ENCODE measurements at places on chromosomes 1 and 21. TPM values are rescaled to one million over a fixed set of nuclear protein-coding genes. Genes with fewer than 3 reads are reported as not detected.

DNA sequence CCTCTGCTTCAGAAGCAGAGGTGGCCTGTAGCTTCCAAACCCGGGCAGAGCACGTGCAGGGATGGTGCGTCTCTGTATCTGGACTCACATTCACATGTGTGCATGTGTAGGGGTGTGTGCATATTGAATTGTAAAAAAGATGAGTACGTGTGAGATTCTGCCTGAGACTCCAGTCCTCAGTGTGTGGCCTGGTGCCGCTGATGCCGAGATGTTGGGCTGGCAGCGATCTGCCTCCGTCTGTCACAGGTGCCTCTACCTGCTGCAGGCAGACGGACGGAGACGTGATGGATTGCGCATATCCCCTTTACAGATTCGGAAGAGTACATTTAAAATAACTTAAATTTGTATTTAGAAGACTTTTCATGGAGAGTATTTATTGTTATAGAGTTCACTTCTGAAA, 53.6 kb downstream of the ADARB1 start:
- no peak for DNase-seq

MX1 gene
- 3.8 TPM for total RNA-seq

DNA sequence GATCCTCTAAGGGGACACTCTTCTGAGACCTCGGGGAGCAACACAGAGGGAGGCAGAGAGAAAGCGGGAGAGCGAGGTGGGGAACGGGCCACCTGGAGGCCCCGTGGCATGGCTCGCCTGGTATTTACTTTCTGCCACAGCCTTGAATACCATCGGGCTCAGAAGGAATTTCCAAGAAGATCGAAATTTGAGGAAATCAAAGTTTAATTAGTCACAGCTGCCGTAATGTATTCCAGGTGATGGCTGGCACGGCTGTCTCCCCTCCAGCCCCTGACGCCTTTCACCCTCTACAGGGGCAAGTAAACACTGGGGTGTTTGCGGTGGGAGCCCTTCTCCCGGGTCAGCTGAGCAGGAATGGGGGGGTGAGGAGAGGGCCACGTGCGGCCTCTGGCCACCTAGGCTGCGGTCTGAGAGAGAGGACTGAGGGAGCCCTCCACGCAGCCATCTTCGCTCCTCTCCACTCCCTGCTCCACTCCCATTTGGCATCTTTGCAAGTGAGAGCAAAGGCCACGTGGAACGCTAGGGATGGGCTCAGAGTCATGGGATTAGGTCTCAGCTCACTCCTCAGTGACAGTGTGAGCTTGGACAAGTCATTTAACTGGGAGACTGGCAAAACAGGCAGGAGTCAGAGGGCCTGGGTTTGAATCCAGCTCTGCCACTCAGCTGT, 125.2 kb downstream of the SYF2 start:
- DNase-seq = no peak

PLA2G2C gene
- total RNA-seq = not detected

DNA sequence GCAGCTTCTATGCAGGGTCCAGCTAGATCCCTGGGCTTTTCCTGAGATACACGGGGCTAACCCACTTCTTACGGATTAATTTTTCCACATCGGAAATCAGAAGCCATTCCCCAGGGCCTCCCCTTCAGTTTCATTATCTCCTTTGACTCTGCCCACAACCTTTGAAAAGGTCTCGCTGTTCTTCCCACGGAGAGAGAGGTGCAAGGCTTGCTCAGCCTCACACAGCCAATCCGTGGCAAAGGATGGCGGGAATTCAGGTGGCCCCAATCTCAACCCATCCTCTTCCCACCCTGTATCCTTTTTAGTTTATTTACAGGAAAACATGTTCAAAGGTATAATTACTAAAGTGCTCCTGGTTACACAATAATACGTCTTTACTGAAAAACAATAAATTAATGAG, 702 bp upstream of the MAPKAPK2 start:
- DNase-seq = no peak

TAS1R3 gene
- 2.4 TPM for total RNA-seq

DNA sequence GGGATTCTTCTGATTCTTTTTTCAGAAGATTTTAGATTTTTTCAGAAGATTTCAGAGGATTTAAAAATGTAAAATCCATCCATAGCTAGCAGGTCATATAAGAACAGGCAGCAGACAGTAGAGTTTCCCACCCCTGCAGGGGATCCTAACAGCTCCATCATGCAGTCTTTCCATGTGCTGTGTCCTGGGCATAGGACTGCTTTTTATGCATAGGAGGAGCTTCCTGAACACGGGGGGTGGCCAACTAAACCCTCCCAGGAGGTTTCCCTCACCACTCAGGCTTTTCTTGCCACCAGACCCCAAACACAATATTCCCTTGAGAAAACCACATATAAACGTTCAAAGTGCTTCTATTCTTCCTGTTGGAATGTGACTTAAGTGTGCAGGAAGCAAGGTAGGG, 90.1 kb upstream of the TNR start:
- DNase-seq = no peak

GRCh38 chr21:38819719-38820159, 14.0 kb downstream of the ETS2 start:
- DNase-seq = no peak

GRCh38 chr1:153613406-153613805, 469 bp upstream of the S100A16 start:
- DNase-seq = no peak

GRCh38 chr1:105087506-105087905, 1337.8 kb downstream of the AMY1C start:
- DNase-seq = no peak

DNA sequence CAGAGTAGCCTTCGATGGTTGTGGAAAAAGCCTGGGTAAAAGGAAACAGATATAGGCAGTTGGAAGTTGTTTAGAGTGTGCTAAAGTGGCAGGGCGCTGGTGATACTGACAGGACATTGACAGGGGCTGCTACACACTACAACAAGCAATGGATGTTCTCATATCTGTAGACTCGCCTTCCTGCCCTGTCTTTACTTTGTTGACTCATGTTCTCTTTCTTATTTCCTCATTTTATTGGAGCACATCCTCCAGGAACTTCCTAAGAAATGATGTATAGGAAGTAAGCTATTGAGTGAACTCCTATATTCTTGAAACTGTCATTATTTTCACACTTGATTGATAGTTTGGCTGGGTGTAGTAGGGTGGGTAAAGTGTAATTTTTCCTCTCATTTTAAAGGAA, 51.0 kb downstream of the C4BPA start:
- peak; percentile 25 for DNase-seq

RIMS3 gene
- total RNA-seq = 0.49 TPM

CA6 gene
- not detected for total RNA-seq

IQGAP3 gene
- total RNA-seq = 5.3 TPM

NIBAN1 gene
- 50.5 TPM for total RNA-seq

DNA sequence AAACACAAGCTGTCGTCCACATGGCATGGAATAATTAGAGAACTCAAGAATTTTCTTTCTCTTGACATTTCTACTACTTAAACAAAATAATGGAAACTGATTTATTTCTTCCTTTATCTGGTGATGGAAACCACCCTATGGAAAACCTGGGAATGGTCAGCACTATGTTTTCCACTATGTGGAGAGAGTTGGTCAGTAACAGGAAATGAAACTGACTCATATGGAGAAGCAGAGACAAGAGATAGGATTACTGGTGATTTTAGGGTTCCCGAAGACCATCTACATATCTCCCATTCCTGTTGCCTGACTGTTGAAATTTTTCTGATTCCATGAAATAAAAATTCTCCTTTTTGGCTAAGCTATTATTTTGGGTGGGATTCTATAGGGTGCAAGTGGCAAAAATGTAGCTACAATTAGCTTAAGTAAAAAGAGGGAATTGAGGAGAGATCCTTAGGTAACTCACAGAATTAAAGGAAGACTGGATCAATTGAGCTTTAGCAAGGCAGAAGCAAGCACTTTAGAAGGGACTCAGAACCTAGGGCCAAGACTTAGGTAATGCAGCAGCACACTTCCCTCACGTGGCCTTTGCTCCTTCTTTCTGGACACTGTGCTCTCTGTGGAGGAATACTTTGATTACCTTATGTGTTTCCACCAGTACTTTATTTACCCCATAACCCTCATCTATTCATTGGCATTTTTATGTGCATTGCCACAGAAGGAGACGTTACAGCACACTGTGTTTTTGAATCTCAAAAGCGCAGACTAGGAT, 89.6 kb downstream of the LEPR start:
- no peak for DNase-seq

CD1C gene
- total RNA-seq = 1.1 TPM

- DNase-seq = no peak
These were observed 49.7 kb downstream of the MYSM1 start for GRCh38 chr1:58650141-58650540.

DNA sequence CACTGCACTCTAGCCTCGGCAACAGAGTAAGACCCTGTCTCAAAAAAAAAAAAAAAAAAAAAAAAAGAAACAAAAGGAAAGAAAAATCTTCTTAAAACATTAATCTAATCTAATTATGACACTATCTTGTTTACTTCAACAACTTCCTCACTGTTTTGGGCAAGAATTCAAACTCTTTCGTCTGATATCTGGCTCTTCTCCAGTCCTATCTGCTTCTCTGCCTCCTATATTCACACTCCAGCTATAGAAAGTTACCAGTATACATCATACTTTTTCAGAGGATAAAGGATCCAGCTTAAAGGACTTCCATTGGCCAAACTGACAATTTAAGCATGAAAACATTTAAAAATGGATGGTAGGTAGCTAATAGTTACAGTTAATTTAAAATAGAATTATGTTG, 47.3 kb downstream of the EIF2B3 start:
- no peak for DNase-seq

GRCh38 chr21:16377120-16377658, 647.4 kb downstream of the USP25 start:
- DNase-seq = no peak

GRCh38 chr1:223001653-223002634, 141.1 kb downstream of the TLR5 start:
- DNase-seq = no peak

GRCh38 chr1:205791568-205792180, 16.4 kb upstream of the RAB29 start:
- peak; percentile 77 for DNase-seq

- DNase-seq = no peak
These were observed 50.7 kb downstream of the DNAH14 start for GRCh38 chr1:224980181-224980580.

S100A14 gene
- 0.18 TPM for total RNA-seq

ZNF593OS gene
- 0.31 TPM for total RNA-seq

GRCh38 chr1:202873026-202873425, 15.9 kb downstream of the RABIF start:
- no peak for DNase-seq

ADAMTS4 gene
- 7.8 TPM for total RNA-seq

S100A5 gene
- total RNA-seq = not detected

DNA sequence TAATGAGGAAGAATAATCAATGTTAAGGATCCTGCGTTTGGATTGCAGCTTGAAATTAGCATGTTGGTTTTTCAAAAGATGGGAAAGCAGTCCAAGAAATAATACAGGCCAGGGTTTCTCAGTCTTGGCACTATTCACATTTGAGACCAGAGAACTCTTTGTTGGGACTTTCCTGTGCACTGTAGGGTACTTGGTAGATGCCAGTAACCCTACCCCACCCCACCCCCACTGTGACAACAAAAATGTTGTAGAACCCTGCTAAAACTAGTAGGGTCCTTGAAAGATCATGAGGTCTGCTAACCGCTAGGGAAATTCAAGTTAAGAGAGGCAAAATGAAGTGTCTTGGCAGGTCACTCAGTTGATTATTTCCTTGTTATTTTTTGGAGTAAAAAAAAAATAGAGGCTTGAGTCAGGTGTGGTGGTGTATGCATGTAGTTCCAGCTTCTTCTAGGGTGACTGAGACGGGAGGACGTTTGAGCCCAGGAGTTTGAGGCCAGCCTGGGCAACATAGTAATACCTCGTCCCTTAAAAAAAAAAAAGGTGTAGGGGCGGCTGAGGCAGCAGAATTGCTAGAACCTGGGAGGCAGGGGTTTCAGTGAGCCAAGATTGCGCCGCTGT, 53.3 kb downstream of the SPEN start:
- no peak for DNase-seq

PLEKHG5 gene
- total RNA-seq = 12.1 TPM

ARHGAP30 gene
- total RNA-seq = 1.3 TPM

OR14C36 gene
- not detected for total RNA-seq

- DNase-seq = no peak
These were observed 11.0 kb downstream of the TP53BP2 start for GRCh38 chr1:223834660-223835263.

DNA sequence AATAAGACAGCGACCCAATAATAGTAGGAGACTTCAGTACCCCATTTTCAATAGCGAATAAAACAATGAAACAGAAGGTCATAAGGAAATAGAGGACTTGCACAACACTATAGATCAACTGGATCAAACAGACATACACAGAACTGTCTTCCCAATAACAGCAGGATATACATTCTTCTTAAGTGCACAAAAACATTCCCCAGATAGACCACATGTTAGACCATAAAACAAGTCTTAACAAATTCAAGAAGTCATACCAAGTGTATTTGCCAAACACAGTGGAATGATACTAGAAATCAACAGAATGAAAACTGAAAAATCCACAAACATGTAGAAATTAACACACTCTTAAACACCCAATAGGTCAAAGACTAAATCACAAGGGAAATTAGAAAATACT, 78.0 kb downstream of the LBR start:
- DNase-seq = no peak
